ENCODE measurements at places on chromosomes 7 and 10. TPM values are rescaled to one million over a fixed set of nuclear protein-coding genes. Genes with fewer than 3 reads are reported as not detected.
A peak's percentile ranks its signal among the peaks of the same experiment; 100 is the strongest.

- DNase-seq, result no peak
- peaks cover 11% of the 10 kb centered on the region for H3K4me1 ChIP-seq
- no peak overlapping the region for H3K27ac ChIP-seq
- H3K27me3 ChIP-seq, result no peaks in the 10 kb centered on the region
Observed at GRCh38 chr7:47543714-47544113, 38.2 kb downstream of the TNS3 start.

- H3K36me3 ChIP-seq, result no peaks in the 10 kb centered on the region
- H3K4me3 ChIP-seq, result no peak overlapping the region
- no peaks in the 10 kb centered on the region for H3K4me1 ChIP-seq
- H3K27ac ChIP-seq, result no peak overlapping the region
- H3K27me3 ChIP-seq, result no peaks in the 10 kb centered on the region
Observed at GRCh38 chr7:35025369-35025870, 11.9 kb downstream of the DPY19L1 start.

DNA sequence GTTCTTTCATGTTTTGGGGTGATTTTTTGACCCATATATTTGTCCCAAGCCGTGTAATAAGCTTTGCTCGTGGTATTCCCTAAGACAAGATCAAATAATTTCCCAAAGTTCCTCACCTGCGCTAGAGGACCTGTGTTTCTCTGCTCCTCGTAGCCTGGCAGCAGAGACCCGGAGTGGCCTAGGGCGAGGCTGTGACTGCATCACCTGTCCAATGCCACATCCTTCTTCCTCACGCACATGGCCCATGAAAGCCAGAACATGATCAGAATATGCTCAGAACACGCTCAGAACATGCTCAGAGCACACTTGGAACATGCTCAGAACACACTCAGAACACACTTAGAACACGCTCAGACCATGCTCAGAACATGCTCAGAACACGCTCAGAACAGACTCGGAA is 23.8 kb downstream of the EN2 start:
- no peak for DNase-seq
- H3K27me3 ChIP-seq, result peaks cover 46% of the 10 kb centered on the region
- H3K4me1 ChIP-seq, result no peaks in the 10 kb centered on the region
- H3K4me3 ChIP-seq, result no peak overlapping the region
- no peak overlapping the region for H3K27ac ChIP-seq
- no peaks in the 10 kb centered on the region for H3K36me3 ChIP-seq

DNA sequence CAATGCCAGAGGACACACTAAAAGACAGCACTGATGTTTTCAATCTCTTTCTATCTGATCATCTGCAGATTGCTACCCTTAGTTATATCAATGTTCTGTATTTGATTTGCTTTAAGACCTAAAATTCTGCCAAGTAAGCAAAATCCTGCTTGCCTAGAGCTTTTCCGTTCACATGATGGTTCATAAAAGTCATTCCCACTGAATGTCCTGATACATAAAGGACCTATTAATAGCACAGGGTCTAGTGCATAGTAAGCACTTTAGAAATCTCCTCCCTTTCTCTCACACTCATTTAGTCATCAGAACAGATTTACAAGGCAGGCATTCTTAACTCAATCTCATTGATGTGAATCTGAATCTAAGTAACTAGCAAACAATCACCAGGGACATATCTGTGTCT is 68.8 kb downstream of the PCGF5 start:
- no peaks in the 10 kb centered on the region for H3K36me3 ChIP-seq
- H3K4me1 ChIP-seq, result no peaks in the 10 kb centered on the region
- no peaks in the 10 kb centered on the region for H3K27me3 ChIP-seq
- no peak for DNase-seq

DNA sequence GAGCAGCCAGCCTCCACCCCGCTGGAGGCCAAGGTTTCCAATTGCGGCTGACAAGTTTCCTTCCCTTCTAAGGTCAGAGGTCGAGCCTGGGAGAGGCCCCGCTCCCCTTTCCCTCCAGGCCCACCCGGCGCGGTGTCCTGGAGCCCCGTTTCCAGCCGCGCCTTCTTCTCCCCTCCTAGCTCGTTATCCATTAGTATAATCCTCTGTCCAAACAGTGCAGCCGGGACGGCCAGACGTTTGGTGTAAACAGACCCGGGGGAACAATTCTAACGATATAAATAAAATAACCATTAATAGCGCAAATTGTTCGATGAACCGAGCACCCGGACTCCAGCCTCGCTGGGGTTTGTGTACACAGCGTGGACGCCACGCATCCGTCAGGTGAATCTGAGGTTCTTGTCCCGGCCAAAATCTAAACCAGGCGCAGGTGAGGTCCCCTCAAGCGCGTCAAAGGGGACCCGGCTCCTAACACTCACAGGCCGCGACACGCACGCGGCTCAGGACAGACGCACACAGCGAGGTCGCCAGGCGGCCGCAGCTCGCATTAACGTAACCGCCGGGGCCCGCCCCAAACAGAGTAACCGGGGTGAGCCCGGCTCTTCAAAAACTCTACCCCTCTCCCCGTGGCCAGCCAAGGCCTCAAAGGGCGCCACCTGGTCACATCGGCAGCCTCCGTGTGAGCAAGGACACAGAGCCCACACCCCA is 10.8 kb upstream of the NKX2-3 start:
- H3K27me3 ChIP-seq, result peaks cover 89% of the 10 kb centered on the region
- no peak overlapping the region for H3K4me3 ChIP-seq
- no peak overlapping the region for H3K27ac ChIP-seq
- peaks cover 8% of the 10 kb centered on the region for H3K4me1 ChIP-seq
- no peaks in the 10 kb centered on the region for H3K36me3 ChIP-seq

DNA sequence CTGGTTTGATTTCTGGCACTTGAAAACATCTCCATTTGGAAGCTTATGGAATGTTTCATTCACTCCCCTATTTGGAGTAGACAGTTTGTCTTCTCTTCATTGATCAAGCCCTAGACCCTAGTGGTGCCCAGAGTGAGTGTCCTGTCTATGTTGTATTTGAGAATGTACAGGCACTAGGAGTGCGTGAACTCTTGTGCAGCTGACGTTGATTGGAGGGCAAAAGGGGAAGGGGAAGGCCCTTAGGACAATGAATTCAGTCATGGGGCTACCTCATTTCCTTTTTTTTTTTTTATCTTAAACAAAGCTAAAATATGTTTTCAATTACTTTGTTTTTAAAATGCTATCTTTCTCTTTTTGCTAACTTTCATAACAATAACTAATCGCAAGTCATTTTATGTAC is 66.5 kb downstream of the ADD3 start:
- H3K4me1 ChIP-seq, result peaks cover 76% of the 10 kb centered on the region
- H3K36me3 ChIP-seq, result no peaks in the 10 kb centered on the region
- H3K27me3 ChIP-seq, result no peaks in the 10 kb centered on the region
- H3K27ac ChIP-seq, result peak overlapping the region; percentile 56

DNA sequence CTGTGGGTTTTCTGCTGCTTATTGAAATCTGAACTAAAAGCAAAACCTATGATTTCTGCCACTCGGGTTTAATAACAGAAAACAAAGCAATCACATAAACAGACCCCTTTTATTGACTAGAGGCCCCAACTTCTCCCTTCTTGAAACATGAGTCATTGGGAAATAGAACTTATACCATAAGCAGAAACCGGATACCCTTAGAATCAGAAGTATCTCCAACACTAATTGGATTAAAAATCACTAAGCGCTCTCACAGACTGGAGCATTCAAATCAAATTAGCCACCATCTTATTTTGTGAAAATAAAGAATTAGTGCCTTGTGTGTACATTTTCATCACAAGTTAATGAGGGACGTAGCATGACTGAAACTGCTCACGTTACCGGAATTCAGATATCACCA is 206.9 kb downstream of the WDR11 start:
- H3K4me3 ChIP-seq, result no peak overlapping the region
- no peak overlapping the region for H3K27ac ChIP-seq
- H3K27me3 ChIP-seq, result no peaks in the 10 kb centered on the region
- DNase-seq, result no peak

- DNase-seq, result no peak
- H3K4me3 ChIP-seq, result no peak overlapping the region
- H3K27ac ChIP-seq, result no peak overlapping the region
- H3K27me3 ChIP-seq, result no peaks in the 10 kb centered on the region
Observed at GRCh38 chr10:1102416-1102815, 46.2 kb downstream of the WDR37 start.

VIPR2 gene
- total RNA-seq, result 0.80 TPM

OR2F2 gene
- not detected for total RNA-seq

BHLHA15 gene
- 1.2 TPM for total RNA-seq

GRCh38 chr7:105087981-105088380 is 74.0 kb downstream of the KMT2E start:
- H3K4me1 ChIP-seq, result no peaks in the 10 kb centered on the region
- no peaks in the 10 kb centered on the region for H3K27me3 ChIP-seq
- H3K36me3 ChIP-seq, result peaks cover 90% of the 10 kb centered on the region
- DNase-seq, result no peak

WASL gene
- total RNA-seq, result 33.3 TPM

NACAD gene
- total RNA-seq, result 2.5 TPM

GRCh38 chr7:16129431-16130110 is 291.8 kb downstream of the CRPPA start:
- H3K4me3 ChIP-seq, result no peak overlapping the region
- H3K36me3 ChIP-seq, result no peaks in the 10 kb centered on the region
- no peaks in the 10 kb centered on the region for H3K4me1 ChIP-seq
- no peak overlapping the region for H3K27ac ChIP-seq
- H3K27me3 ChIP-seq, result no peaks in the 10 kb centered on the region

H2BK1 gene
- not detected for total RNA-seq

- H3K4me3 ChIP-seq, result no peak overlapping the region
- H3K27ac ChIP-seq, result no peak overlapping the region
- DNase-seq, result no peak
Observed at GRCh38 chr10:33067917-33068316, 109.9 kb upstream of the ITGB1 start.

GRCh38 chr7:107528461-107528860 is 35.3 kb downstream of the COG5 start:
- H3K4me1 ChIP-seq, result no peaks in the 10 kb centered on the region
- H3K36me3 ChIP-seq, result peaks cover 5% of the 10 kb centered on the region
- H3K27me3 ChIP-seq, result no peaks in the 10 kb centered on the region
- H3K4me3 ChIP-seq, result no peak overlapping the region
- H3K27ac ChIP-seq, result no peak overlapping the region

NPY gene
- total RNA-seq, result not detected

ITGB8 gene
- total RNA-seq, result 8.0 TPM

- H3K4me3 ChIP-seq, result no peak overlapping the region
- no peak overlapping the region for H3K27ac ChIP-seq
- DNase-seq, result no peak
- H3K36me3 ChIP-seq, result no peaks in the 10 kb centered on the region
- H3K4me1 ChIP-seq, result no peaks in the 10 kb centered on the region
Observed at GRCh38 chr7:4937411-4937810, 21.6 kb downstream of the MMD2 start.

TAS2R4 gene
- 2.0 TPM for total RNA-seq

DNA sequence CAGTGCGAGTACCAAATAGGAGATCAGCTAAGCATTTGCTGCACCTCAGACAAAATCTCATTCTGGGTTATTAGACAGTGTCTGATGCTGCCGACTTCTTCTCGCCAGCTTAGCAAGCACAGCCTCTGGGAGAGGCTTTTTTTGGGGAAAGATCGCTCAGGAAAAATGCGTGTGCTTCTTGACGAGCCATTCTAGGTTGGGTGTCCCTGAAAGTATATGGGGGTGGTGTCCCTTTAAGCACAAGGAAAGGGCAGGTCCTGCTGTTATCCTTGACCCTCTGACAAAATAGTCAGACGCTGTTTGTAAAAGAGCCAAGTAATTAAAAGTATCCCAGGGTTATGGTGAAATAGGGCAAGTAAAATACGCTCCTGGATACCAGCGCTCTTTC is 540.1 kb upstream of the FZD8 start:
- H3K27ac ChIP-seq, result no peak overlapping the region
- no peaks in the 10 kb centered on the region for H3K36me3 ChIP-seq
- DNase-seq, result no peak
- no peak overlapping the region for H3K4me3 ChIP-seq
- H3K27me3 ChIP-seq, result no peaks in the 10 kb centered on the region
- peaks cover 13% of the 10 kb centered on the region for H3K4me1 ChIP-seq

HERPUD2 gene
- total RNA-seq, result 40.0 TPM

GRCh38 chr10:484441-484924 is 205.0 kb downstream of the DIP2C start:
- H3K27ac ChIP-seq, result peak overlapping the region; percentile 63
- H3K4me3 ChIP-seq, result peak overlapping the region; percentile 44
- peaks cover 7% of the 10 kb centered on the region for H3K36me3 ChIP-seq
- H3K27me3 ChIP-seq, result no peaks in the 10 kb centered on the region

CLRN3 gene
- not detected for total RNA-seq

GRCh38 chr10:11647676-11648075 is 36.2 kb upstream of the USP6NL start:
- no peak overlapping the region for H3K4me3 ChIP-seq
- H3K27ac ChIP-seq, result no peak overlapping the region

- no peaks in the 10 kb centered on the region for H3K27me3 ChIP-seq
- H3K36me3 ChIP-seq, result no peaks in the 10 kb centered on the region
- H3K4me3 ChIP-seq, result no peak overlapping the region
- H3K27ac ChIP-seq, result no peak overlapping the region
Observed at GRCh38 chr7:148572067-148572522, 18.5 kb upstream of the C7orf33 start.

DNAH11 gene
- total RNA-seq, result 8.9 TPM

- peak; percentile 76 for DNase-seq
- H3K27me3 ChIP-seq, result no peaks in the 10 kb centered on the region
- no peak overlapping the region for H3K4me3 ChIP-seq
- H3K36me3 ChIP-seq, result no peaks in the 10 kb centered on the region
Observed at GRCh38 chr10:17851611-17852010, 42.5 kb downstream of the MRC1 start.

RADIL gene
- 9.7 TPM for total RNA-seq

GRCh38 chr10:68303849-68304412 is 27.9 kb upstream of the HNRNPH3 start:
- H3K27me3 ChIP-seq, result no peaks in the 10 kb centered on the region
- no peak overlapping the region for H3K4me3 ChIP-seq
- H3K4me1 ChIP-seq, result no peaks in the 10 kb centered on the region
- no peak for DNase-seq
- H3K27ac ChIP-seq, result no peak overlapping the region

DNA sequence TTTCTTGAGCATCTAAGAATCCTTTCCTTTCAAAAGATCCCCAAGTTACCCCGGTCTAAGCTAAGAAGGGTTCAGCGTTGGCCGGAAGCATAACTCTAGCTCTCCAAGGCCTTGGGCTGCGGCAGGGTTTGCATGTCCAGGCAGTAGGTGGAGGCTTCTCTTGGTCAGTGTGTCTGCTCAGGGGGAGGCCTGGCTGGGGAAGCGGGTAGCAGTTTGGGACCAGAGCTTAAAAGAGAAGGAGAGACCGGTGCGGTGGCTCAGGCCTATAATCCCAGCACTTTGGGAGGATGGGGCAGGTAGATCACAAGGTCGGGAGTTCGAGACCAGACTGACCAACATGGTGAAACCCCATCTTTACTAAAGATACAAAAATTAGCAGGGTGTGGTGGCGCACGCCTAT is 226.3 kb downstream of the MGMT start:
- DNase-seq, result no peak
- H3K4me3 ChIP-seq, result no peak overlapping the region
- H3K36me3 ChIP-seq, result no peaks in the 10 kb centered on the region
- H3K27ac ChIP-seq, result no peak overlapping the region
- H3K4me1 ChIP-seq, result no peaks in the 10 kb centered on the region

- peak overlapping the region; percentile 95 for H3K4me3 ChIP-seq
- peaks cover 17% of the 10 kb centered on the region for H3K4me1 ChIP-seq
- peak overlapping the region; percentile 95 for H3K27ac ChIP-seq
- H3K36me3 ChIP-seq, result no peaks in the 10 kb centered on the region
- H3K27me3 ChIP-seq, result no peaks in the 10 kb centered on the region
Observed at GRCh38 chr10:87862679-87863052, 667 bp downstream of the KLLN start.

GRCh38 chr7:4018601-4019316 is 663.3 kb upstream of the FOXK1 start:
- no peak overlapping the region for H3K27ac ChIP-seq
- no peak overlapping the region for H3K4me3 ChIP-seq
- DNase-seq, result no peak
- no peaks in the 10 kb centered on the region for H3K4me1 ChIP-seq
- no peaks in the 10 kb centered on the region for H3K36me3 ChIP-seq

Measured in lower lobe of right lung (tissue), 2 donors.